Heart right ventricle (tissue), 16 donors: ENCODE measurements at places on chromosomes 5 and 9.

DNA sequence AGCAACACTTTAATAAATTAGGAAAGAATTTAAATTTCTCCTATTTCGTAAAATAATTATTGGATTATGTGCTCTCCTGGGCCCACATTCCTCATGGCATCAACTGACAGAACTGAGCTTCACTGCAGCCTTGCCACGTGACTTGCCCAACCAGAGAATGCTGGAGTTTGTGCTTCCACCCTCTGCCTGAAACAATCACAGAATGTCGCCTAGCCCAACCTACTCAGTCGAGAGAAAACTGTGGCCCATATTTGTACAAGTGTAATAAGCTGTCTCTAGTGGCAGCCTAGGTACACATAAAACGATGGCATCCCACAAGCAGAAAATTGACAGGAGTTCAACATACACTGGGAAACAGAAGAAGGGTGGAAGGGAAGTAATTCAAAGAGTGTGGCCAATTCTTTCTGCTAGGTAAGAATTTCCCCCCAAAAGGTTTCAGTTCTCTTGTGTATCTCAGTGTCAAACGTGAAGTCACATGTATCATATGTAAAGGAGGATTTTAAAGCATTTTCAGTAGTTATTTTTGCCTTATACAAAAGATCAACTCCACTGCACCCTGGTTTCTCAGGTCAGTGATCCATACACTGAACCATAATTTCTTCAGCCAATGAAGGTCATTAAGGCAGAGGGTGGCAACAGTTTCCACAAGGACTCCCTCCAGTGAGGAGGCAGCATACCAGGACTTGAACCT lies 41.7 kb downstream of the ZNF608 start:
- no peak for DNase-seq

GRCh38 chr5:54728588-54728915 lies 211.0 kb downstream of the SNX18 start:
- no peak for DNase-seq

- DNase-seq = no peak
Observed at GRCh38 chr5:13930541-13931171, 13.8 kb downstream of the DNAH5 start.

DNA sequence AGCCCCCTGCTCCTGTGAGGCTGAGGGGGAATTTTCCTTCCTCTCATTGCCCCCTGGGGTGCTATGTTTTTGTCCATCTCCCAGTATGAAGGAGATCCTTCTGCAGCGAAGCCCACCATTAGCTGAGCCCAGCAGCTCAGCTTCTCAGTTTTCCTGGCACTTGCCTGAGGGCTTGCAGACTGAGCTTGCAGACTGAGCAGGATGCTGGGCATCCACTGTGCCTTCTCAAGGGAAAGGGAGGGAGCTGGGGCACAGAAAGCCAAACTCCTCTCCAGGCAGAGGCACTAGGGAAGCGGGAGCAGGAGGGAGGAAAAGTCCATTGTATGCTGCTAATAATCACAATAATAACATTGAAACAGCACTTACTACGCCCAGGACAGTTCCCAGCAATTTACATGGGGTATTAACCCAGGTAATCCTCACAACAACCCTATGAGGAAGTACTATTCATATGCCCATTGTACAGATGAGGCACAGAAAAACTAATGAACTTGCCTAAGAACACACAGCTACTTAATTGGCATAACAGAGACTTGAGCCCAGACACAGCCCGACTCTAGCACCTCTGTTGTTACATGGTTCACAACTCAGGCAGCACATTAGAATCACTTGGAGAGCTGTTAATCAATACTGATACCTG lies 86.9 kb upstream of the SSBP2 start:
- DNase-seq = no peak

DNA sequence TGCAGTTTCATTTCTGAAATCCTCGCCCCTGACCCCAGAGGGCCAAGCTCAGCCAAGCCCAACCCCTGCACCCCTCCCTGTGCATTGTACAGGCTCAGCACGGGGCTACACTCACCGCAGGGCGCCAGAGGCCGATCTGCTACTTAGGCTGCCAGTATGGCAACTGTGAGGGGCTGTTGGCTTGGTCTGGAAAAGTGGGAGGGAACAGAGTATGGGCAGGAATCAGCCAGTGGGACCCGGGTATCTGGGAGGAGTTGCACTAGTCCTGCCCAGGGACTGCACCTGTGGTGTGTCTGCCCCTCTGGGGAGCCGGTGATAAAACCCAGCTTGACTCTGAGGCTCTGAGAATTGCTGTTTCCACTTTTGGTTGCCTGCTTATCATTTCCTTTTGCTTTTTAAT lies 167.4 kb upstream of the KIF2A start:
- no peak for DNase-seq

- no peak for DNase-seq
Observed at GRCh38 chr5:93006915-93007314, 574.1 kb downstream of the NR2F1-AS1 start.

DNA sequence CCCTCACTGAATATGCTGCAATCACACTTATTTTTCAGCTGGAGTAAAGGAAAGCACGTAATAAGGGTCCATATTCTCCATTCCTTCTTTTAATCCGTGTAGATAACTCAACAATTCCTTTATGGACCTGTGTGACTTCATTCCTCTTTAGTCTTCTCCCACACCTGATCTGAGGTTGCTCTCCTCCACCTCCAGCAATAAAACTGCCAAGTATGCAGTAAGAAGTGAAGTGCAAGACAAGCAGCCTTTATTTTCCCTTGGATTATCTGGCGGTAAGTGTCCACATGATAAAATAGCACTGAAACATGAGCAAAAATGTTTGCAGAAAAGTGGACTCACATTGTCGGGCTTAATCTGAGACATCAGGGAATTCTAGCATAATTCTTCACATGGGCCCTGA lies 13.8 kb downstream of the DEPDC1B start:
- DNase-seq = no peak

DNA sequence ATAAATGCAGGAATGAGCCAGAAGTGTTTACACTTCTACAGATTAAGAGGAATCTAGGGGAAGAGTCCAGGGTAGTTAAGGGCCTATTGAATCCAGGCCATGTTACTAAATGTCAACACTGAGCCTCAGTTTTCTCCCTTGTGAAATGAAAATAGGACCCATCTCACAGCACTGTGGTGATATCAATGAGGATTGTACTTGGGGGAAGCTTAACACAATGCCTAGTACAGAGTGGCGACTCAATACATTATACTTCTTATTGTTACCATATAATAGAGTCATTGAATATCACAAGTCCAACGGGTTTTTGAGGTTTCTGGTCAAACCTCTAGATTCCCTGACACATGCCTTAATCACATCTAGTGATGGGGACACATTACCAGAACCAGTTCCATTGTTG lies 4.6 kb downstream of the TRUB2 start:
- no peak for DNase-seq
